ENCODE measurements at places on chromosomes 5 and 9.

DNA sequence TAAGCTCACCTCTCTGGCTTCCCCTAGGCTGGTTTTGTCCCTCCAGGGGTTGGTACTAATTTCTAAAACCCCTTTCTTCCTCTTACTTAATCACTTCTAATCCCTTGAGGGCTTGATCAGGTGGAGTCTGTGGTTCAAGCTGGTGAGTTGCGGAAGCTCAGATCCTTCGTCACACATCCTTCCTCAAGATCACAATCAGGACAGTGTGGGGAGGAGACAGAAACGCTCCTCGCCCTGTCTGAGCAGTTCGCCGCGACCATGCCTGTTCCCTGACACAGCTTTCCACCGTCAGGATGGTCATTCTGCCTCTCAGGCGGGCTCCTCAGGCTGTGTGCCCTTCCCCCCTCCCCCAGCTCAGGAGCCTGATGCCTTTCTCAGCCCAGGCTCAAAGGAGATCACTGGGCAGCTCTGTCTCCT, 24.3 kb downstream of the CPLX2 start:
- no peak for DNase-seq

DNA sequence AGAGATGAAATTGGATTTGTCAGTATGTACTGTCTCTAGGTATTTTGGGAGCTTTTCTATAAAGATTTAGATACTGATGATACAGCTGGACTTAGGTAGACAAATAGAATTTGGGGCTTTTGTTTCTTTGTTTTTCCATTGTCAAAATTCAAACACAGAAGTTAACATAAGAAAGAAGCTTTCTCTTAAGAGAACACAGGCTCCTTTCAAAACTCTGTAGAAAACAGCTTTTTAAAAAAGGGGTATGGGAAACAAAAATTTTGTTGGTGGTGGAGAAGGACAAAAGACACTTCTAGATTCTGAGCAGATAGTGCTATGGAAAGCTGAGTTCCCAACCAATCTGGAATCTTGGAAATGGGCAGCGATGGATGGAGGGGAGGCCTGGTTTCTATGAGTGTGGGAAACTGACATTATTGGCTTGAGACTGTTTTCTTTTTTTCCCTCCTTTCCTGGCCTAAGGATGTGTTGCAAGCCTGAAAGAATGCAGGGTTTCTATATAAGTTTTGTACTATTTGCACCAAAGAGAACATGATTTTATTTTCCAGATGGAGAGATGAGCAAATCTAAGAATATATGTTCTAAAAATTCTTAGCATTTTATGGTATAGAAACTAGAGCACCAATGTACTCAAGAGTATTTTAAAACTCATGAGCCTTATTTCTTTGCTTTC, 240.0 kb downstream of the PRR16 start:
- no peak for DNase-seq

- DNase-seq = no peak
Measured at GRCh38 chr5:178291161-178291561, 58.6 kb upstream of the PHYKPL start.

DNA sequence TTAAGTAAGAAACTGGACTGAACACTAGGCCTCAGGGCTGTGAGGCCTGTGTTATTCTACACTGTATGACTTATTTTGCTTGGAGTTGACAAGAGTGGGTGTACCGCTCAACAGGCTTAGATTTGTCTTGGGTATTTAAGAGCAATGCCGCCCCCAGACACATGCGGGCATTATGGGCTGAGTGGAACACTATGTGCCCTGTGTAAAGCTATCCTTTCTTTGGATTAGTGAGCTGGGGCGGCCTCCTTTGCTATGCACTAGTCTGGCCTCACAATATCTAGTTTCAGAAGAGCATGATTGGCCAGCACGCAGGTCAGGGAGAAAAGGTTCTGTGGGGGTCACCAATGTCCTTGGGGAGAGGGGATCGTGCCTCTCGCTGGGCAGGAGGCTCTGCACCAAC, 206.3 kb upstream of the GDNF start:
- DNase-seq = no peak

- no peak for DNase-seq
Measured at GRCh38 chr9:30235068-30235467, 2149.4 kb upstream of the ACO1 start.

GRCh38 chr5:81556809-81557208, 162.9 kb upstream of the ACOT12 start:
- no peak for DNase-seq

- DNase-seq = no peak
Measured at GRCh38 chr5:56517011-56517416, 283.9 kb upstream of the ANKRD55 start.
